IPS-NIHi11 (cell line): ENCODE measurements at places on chromosomes 6 and 20.

- peak; percentile 82 for DNase-seq
These were observed 57.8 kb downstream of the SLC2A10 start for GRCh38 chr20:46767127-46767761.

DNA sequence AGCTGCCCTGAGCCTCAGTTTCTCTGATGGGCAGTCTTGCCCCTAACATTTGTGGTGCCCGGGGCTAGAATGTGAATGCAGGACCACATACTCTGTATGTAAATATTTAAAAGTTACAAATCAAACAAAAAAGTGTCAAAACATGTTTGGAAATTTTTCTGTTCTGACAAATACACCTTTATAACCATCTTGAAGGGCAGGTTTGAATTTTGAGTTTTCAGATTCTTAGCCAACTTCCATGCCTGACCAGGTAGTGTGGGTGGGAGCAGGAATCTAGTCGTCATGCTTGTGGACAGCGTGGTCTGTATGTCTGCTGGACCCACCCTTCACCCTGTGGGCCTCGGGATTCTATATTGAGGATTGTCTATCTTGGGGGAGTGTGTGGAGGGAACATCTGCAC lies 325.1 kb downstream of the SOX4 start:
- DNase-seq: no peak

DNA sequence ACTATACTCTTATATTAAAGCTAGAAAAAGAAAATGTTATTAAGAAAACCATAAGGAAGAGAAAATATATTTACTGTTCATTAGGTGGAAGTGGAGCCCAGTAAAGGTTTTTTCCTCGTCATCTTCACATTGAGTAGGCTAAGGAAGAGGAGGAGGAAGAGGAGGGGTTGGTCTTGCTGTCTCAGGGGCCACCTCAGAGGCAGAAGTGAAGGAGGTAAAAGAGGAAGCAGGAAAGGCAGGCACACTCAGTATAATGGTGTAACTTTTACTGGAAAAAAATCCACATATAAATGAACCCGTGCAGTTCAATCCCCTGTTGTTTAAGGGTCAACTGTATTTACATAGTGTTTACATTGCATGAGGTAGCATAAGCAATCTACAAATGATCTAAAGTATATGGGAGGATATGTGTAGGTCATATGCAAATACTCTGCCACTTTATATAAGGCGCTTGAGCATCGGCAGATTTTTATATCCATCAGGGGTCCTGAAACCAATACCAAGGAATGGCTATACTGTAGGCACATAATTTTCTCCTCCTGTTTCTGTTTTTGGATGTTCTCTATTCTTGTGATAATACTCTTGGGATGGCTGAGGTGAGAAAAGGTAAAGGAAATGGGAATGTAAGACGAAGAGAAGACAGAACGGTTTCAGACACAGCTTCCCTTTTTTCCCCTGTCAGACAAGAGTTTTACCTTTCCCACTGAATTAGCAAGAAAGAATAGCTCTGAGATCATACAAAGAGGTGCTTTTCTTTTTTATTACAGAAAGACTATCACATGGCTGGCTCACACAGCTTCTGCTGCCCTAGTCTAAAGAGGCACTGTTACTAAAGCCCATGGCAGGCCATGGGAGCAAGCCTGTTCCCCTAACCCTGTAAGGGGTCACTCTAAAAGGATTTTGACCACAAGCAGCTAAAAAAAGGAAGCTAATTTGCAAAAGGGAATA lies 59.9 kb downstream of the NUDT3 start:
- no peak for DNase-seq

DNA sequence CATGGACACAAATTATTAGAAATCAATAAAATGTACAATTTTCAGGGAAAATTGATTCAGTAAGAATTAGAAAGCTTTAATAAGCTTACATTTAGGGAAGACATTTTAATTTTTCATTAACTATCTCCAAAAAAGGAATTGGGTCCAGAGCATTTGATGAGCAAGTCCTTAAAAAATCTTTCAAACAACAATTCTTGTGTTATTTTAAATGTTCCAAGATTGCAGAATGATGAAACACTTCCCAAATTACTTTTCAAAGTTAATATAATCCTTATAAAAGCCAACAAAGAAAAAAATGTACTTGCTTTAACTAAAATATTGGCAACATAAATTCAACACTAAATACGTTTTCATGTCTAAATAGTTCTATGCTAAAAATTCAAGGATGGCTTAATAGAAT lies 102.0 kb downstream of the ADAT2 start:
- DNase-seq: no peak

- no peak for DNase-seq
These were observed 4.9 kb upstream of the PTK6 start for GRCh38 chr20:63542031-63542559.

DNA sequence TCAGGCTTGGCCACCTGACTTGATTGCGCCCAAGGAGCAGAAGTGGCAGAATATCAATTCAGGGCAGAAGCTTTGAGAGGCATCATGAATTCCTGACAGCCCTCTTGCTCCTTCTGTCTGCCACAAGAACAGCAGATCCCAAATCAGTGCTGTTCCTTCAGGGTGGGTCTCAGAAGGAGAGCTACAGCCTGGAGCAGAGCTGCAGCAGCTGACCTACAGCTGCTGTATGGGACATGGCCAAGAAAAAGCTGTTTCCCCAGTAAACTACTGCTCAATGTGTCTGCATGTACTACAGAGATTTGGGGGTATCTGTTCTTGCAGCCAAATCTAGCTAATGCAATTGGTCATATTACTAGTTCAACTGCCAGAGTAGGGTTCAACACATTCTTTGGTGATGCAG lies 69.0 kb downstream of the SLC22A3 start:
- DNase-seq: no peak

DNA sequence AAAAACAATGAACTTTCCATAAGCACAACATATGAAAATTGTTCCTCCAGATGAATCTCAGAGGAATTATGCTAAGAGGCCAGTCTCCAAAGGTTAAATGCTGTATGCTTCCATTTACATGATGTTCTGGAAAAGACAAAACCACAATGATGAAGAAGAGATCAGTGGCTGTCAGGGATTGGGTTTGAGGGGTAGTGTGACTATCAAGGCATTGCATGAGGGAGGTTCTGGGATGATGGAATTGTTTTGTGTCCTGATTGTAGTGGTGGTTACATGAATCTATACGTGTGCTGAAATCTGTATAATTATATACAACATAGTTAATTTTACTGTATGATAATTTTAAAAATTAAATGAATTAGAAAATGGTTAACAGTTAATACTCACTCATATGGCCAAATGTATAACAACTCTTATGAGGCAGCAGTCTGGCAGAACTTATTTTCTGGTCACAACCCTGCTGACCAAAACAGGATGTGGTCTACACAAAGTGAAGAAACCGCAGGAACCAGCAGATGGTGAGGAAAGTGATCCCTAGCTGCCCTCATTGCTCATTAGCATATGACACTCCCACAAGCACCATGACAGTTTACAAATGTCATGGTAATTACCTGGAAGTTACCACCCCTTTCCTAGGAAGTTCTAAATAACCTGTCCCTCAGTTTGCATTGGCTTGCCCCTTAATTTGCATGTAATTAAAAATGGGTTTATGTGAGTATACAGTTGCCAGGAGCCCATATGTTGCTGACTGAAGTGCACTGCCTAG lies 31.9 kb downstream of the NSFL1C start:
- DNase-seq: no peak

GRCh38 chr20:53163486-53163885 lies 191.3 kb downstream of the TSHZ2 start:
- no peak for DNase-seq

- peak; percentile 56 for DNase-seq
These were observed 150.8 kb downstream of the PRL start for GRCh38 chr6:22145823-22146677.

DNA sequence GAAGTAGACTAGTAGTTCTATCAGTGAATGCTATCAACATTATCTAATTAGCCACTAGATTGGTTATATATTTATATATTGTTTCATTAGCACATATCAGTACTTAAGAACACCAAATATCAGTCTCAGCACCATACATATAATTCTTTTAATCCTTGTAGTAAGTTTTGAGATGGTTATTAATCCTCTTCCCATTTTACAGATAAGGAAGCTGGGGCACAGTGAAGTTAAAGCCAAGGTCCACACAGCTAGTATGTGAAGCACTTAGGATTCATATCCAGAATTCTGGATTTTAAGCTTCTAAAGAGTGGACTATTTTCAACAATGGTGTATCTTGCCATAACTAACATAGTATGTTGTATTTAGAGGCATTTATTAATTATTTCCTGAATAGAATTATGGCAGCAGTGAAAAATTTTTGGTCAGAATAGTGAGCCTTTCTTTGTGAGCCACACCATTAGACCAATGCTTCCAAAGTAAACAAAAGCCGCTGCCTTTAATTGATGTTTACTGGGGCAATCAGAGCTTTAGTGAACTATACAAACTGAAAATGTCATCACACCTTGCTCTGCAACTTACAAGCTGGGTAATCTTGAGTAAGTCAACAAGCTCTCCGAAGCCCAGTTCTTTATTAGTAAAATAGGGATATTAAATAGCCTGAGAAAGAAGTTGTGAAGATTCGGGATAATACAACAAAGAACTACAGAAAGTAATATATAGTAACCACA lies 41.9 kb upstream of the HBS1L start:
- no peak for DNase-seq

- no peak for DNase-seq
These were observed 19.8 kb downstream of the GLP1R start for GRCh38 chr6:39068391-39068790.

GRCh38 chr6:133854364-133855275 lies 34.3 kb upstream of the TCF21 start:
- peak; percentile 39 for DNase-seq

GRCh38 chr20:846894-847278 lies 13.4 kb downstream of the FAM110A start:
- no peak for DNase-seq

- DNase-seq: no peak
These were observed 31.6 kb downstream of the OPRM1 start for GRCh38 chr6:154070657-154071056.

DNA sequence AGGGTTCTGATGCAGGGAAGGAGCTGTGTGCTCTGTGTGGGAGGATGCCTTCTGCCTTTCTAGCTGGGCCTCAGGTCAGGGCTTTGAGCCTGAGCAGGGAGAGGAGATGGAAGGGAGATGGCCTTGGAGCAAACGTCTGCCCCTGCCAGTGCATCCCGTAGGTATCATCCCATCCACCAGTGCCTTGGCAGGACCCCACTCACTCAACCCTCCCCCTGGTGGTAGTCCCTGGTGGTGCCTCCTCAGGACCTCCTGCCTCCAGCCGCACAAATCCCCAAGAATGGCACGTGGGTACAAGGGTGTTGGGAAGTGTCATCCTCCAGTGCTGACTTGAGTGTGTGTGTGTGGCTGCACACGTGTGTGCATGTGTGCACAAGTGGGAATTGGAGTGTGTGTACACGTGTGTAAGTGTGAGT lies 23.1 kb upstream of the MICB start:
- DNase-seq: peak; percentile 67

GRCh38 chr6:134719286-134719685 lies 230.6 kb downstream of the ALDH8A1 start:
- DNase-seq: no peak

- no peak for DNase-seq
These were observed 104.4 kb upstream of the TAB2 start for GRCh38 chr6:149212892-149213801.

DNA sequence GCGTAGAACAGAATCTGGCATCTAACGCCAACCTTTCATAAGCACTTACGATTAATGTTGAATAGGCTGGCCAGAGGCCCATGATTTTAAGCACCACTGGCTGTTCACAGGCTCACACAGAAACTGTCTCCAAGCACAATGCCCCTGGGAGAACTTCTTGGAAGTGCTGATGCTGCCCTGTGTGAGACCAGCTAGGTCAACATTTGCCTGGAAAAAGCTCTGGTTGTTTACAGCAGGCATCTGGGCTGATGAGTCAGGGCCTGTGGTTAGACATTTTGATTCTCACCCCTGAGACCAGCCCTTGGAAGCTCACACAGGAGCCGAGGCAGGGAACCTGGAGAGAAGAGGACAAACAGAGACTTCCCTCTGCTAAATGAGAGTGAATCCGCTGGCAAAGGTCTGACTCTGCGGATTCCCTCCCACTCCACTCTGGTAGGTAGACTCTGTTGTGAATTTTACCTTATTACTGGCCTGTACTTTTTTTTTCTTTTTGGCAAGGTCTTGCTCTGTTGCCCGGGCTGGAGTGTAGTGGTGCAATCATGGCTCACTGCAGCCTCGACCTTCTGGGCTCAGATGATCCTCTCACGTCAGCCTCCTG lies 6.8 kb upstream of the SULF2 start:
- peak; percentile 23 for DNase-seq

DNA sequence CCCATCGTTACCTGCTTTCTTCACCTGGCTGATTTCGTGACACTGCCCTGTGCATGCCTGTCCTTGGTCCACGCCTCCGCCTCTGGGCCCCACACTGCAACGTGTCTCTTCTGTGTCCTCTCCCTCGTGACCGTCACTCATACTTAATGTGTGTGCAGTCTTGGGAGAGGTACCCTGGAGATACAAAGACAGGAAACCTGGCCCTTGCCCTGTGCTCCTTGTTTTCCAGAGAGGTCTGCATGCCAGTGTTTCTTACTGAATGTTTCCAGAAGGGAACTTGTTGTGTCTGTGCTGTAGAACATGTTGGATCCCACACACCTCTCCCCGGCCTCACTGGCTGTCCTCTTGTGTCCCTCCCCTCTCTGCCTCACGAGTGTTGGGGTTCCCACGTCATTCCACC lies 45.8 kb downstream of the SNX9 start:
- DNase-seq: no peak

- DNase-seq: no peak
These were observed 4.6 kb upstream of the CDKN1A start for GRCh38 chr6:36673882-36674281.

DNA sequence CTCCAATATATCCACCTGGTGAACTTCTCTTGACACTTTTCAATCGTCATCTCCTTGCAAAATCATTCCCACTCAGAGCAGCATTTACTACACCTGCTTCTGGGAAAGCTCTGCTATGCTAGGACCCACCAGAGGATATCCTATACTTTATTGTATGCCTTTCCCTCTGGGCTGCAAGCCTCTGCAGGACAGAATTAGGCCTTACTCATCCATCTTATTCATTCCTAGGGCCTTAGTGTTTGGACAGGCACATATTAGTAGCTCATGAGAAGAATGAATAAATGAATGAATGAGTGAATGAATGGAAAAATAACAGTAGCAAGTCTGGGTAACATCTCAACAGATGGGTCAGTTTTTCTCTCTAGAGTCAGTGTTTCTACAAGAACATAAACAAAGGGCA lies 216.1 kb downstream of the MAFB start:
- no peak for DNase-seq
